ENCODE measurements at places on chromosomes 1 and 21.
A peak's percentile ranks its signal among the peaks of the same experiment; 100 is the strongest.

DNA sequence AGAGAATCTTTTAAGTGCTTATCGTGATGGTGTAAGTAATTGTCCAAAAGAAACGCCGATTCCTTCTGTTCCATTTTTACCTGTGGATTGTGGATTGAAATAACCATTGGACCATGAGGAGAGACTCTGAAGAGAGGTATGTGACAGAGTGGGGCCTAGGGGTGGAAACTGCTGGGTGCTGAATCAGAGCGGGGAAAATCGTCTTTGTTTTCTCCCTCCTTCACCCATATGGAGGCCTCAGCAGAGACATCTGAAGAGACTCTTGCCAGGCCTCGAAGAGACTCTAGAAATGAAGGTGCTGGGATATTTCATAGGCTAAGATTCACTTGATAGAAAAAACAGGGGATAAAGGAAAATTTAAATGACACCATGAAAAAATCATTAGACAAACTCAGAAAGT, 1327.0 kb downstream of the BRINP3 start:
- DNase-seq: no peak

- DNase-seq: no peak
Measured at GRCh38 chr1:116671072-116671760, 3.7 kb upstream of the IGSF3 start.

DNA sequence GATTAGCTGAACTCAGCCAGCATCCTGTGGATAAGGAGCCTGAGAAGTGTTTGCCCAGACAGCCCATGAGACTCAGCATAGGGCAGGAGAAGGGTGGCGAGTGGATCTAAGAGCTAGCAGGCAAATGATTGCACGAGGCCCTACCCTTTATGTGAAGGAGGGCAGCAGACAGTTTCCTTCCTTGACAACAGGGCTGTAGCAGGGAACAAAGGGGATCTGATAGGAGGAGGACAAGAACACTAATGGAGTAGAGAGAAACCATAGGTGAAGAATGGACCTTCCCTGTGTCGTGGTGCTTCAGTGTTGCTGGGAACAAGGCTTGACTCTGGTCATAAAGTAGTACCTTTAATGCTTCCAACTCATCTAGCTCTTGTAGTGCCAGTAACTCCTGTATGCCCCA, 84.3 kb downstream of the PGM1 start:
- DNase-seq: no peak

GRCh38 chr1:54571326-54571725, 23.3 kb downstream of the ACOT11 start:
- no peak for DNase-seq

GRCh38 chr1:89804642-89805237, 16.1 kb upstream of the LRRC8D start:
- peak; percentile 77 for DNase-seq

DNA sequence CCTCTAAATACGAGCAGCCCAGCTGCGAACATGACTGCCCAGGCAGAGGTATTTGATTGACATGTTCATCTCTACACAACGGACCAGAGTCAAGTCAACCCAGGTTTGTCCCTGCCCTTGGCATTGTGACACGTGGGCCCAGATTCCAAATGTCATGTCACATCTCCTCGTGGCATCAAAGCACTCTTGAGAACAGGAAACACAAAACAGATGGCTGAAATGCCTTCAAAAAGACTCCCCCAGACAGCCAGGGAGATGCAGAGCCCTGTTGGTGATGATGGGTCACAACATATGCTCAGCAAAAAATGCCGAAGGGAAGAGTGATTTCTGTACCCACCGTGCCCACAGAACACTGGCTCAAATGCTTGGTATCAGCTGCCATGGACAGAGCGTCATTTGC, 337.8 kb upstream of the DAB1 start:
- DNase-seq: no peak

GRCh38 chr1:178362747-178363146, 134.0 kb downstream of the CLEC20A start:
- no peak for DNase-seq

- peak; percentile 15 for DNase-seq
Measured at GRCh38 chr1:161486806-161487741, 18.2 kb upstream of the FCGR2A start.

DNA sequence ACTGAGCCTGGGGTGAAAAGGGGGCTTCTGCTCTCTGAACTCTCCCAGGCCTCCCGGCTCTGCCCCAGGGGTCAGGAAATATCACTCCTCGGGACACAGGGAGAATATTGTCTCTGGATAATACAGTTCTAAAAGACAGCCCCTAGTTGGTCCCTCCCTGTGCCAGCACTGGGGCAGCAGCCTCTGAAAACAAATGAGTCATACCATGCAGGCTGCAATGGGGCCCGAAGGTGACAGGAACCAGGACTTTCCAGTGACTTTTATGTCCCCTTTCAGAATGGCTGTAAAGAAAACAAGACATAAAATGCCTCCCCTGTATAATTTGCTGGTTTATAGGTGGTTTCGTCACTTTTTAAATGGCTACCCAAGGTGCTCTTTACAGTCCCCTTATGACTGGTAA, 360.0 kb downstream of the NPHP4 start:
- no peak for DNase-seq

- DNase-seq: no peak
Measured at GRCh38 chr1:45545019-45545493, 5.6 kb upstream of the AKR1A1 start.

DNA sequence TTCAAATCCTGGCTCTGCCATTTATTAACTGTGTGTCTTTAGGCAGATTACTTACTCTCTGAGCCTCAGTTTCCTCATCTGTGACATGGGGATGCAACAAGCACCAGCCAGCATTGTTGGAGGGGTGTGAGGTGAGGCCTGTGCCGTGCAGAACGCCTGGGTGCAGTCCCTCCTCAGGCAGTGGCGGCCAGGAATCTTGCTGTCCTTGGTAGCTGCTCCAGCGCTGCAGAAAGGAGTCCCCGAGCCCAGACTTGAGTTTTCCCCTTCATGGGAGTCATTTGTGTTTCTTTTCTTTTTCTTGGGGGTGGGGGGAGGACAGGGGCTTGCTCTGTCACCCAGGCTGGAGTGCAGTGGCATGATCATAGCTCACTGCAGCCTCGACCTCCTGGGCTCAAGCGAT, 46.6 kb downstream of the DISP3 start:
- no peak for DNase-seq

DNA sequence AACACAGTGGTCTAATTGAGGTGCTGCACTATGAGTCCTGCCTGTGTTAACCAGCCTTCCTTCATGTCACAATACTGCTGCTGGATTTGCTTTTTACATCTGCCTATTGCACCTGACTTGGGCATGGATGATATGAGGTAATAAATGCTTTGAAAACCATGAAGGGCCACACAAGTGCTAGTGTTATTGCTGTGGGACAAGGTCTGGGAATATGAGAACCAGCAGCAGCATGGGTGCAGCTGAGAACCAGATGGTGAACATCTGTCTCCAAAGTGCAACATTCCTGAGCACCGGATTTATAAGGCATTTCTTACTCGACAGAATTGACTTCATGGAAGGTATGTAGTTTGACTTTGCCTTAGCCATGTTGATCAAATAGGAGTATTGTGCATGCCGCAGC, 16.6 kb downstream of the TRIM45 start:
- DNase-seq: no peak

DNA sequence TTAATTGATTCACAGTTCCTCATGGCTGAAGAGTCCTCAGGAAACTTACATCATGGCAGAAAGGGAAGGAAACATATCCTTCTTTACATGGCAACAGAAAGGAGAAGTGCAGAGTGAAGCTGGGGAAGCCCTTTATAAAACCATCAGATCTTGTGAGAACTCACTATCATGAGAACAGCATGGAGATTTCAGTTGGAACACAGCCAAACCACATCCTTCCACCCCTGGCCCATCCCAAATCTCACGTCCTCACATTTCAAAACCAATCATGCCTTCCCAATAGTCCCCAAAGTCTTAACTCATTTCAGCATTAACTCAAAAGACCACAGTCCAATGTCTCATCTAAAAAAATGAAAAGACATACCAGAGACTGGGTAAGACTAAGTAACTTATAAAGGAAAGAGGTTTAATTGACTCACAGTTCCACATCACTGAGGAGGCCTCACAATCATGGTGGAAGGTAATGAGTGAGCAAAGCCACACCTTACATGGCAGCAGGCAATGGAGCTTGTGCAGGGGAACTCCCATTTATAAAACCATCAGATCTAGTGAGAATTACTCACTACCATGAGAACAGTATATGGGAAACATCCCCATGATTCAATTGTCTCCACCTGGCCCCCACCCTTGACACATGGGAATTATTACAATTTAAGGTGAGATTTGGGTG, 105.2 kb downstream of the MRPL39 start:
- DNase-seq: no peak

- no peak for DNase-seq
Measured at GRCh38 chr1:185819798-185820197, 85.6 kb downstream of the HMCN1 start.

- DNase-seq: no peak
Measured at GRCh38 chr1:37866491-37866890, 7.1 kb upstream of the MTF1 start.

DNA sequence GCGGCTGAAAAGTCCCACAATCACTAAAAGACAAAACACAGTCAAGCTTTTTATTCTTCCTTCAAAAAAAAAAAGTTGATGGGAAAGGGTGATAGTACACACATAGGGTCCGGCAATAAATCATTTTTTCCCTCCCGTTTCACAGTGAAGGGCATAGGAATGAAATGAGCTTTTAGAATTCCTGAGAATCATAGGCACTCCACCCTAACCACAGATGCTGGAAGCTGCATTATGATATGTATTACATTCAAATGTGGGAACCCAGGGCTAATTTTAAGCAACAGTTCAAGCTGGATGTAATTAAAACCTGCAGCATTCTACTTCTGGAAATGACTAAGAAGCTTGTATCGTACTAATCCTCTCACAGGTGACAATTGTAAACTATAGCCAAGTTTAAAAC, 75.7 kb upstream of the KCNJ15 start:
- DNase-seq: no peak

DNA sequence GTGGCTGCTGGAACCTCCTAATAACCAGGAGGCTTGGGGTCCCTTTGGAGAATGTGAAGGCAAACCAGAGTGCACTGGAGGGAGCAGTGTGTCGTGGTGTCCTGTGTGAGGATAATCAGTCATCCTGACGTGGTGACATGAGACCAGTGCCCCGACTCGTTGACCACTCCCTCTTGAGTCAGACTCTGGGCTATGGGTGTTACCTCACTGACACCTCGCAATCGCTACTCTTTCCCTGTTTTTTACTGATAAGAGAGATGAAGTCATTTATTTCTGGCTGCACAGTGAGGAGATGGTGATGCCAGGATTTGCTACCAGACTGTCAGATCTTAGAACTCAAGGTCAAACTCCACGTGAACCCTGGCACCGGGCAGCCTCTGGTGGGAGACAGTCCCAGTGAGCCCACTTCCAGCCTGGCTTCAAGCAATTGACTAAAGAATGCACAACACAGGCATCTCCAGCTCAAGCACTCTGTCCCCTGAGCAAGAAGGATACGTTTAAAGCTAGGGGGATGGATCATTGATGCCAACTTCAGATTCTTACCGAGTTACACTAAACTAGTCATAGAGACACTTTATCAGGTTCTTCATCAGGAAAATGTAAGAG, 30.3 kb downstream of the UBASH3A start:
- DNase-seq: no peak

- no peak for DNase-seq
Measured at GRCh38 chr1:245298781-245299180, 144.0 kb downstream of the KIF26B start.

DNA sequence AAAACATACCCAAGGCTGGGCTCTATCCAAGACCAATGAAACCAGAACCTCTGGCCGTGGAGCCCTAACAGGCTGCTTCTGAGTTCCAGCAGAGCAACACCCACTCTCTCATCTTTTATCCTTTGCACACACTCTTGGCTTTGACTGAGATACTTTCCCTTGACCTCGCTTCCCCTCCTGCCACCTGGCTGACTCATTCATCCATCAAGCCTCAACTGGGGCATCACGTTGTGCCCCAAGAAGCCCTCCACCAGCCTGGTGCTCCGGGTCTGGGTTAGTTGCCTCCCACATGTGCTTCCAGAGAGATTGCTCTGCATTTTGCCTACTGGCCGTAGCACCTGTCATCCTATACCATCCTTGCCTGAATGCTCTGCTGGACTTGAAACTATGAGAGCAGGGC, 34.5 kb upstream of the SERBP1 start:
- DNase-seq: no peak

DNA sequence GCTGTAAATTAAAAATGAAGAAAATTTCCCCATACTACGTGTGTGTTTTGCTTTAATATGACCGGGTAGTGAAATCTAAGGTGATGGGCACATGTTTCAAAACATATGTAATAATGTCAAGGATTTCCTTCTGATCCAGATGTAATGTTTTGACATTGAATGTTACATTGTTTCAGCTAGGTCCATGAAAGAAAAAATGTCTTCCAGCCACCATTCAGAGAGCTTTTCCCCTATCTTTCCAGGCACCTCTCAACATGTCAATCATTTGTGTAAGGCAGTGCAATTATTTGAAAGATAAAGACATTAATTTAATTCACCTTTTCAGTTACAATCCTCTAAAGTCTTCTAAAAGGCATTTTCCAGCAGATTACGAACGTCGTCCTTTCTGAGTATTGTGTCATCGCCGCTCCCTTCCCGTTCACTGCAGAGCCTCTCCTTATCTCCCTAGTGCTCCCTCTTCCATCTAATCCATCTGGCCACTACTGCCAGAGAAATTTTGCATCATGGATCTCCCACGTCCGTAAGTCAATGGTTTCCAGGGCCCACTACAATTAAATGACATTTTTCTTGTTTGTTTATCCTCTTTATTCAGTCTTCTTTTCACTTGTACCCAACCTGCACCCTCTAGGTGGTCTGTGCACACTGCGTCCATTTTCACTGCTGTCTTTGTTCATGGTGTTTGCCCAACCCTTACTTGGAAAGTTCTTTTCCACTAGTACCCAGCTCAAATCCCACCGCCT, 1.3 kb upstream of the VAMP3 start:
- DNase-seq: no peak

DNA sequence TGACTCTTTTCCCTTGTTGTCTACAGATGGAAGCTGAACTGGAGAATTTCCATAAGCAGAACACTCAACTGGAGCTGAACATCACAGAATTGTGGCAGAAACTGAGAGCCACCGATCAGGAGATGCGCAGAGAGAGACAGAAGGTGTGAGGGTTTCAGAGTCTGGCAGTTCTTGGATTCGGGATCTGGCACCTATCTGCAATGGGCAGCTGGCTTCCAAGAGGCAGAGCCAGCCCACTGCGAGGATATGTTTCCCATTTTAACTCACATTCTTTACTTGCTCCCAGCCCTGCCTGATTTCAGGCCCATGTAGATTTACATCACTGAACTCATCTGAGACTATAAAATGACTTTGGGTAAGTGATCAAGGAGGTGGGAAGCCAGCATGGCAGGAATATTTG, 37.3 kb upstream of the TMEM125 start:
- DNase-seq: no peak

- DNase-seq: no peak
Measured at GRCh38 chr1:2554621-2555387, 1.4 kb upstream of the TNFRSF14 start.

All from nucleus accumbens (tissue), 56 donors.